Ovary (tissue), 10 donors: ENCODE measurements at places on chromosomes 5 and 9.
A peak's percentile ranks its signal among the peaks of the same experiment; 100 is the strongest.

GRCh38 chr5:175015028-175015685 is 290.8 kb downstream of the MSX2 start:
- no peak for DNase-seq
- H3K36me3 ChIP-seq = no peaks in the 10 kb centered on the region
- H3K27me3 ChIP-seq = no peaks in the 10 kb centered on the region
- H3K4me3 ChIP-seq = no peak overlapping the region
- no peaks in the 10 kb centered on the region for H3K4me1 ChIP-seq

GRCh38 chr5:177449140-177450061 is 2.8 kb downstream of the PRR7 start:
- H3K36me3 ChIP-seq = no peaks in the 10 kb centered on the region
- no peak overlapping the region for H3K4me3 ChIP-seq

DNA sequence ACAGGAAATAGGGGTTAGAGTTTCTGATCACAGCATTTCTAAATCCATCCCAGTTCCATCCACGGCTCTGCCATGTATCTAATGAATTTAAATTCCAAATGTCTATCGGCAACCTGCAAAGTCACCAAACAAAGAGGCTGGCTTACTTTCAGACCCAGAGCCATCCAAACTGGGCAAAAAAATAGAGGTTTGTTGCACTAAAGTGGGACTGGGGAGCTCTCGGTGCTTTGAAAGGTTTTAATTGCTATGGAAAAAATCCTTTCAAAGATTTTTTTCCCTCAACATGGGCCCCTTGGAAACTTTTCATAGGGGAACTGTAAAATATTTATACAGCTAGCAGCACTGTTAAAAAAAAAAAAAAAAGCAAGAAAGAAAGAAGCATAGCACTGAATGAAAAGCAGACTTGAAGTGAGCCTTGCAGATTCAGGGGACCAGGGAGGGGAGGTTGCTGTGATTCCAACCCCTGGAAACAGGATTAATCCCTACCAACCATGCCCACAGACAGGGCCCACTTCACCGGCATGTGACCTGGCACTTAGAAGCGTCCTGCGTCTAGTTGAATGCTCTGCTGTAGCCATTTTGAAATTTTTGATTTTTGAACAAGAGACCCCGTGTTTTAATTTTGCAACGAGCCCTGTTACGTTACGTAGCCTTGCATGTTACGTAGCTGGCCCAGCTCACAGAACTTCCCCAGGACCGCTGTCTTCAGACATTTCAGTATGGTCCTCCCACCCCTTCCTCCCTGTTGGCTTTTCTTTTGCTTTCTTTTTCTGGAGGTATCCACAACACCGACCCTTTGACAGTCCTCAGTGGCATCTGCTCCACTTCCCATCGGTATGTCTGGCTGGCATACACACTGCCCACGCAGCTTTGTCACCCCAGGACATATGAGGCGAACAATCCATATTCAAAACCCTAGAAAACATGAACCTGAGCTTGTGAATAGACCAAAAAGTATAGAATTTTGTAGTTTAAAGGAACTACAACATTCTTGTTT is 105.3 kb upstream of the NFIB start:
- DNase-seq = no peak
- H3K4me1 ChIP-seq = no peaks in the 10 kb centered on the region
- H3K4me3 ChIP-seq = no peak overlapping the region
- no peak overlapping the region for H3K27ac ChIP-seq
- no peaks in the 10 kb centered on the region for H3K36me3 ChIP-seq

- no peak overlapping the region for H3K4me3 ChIP-seq
- no peak overlapping the region for H3K27ac ChIP-seq
- no peaks in the 10 kb centered on the region for H3K36me3 ChIP-seq
- H3K27me3 ChIP-seq = no peaks in the 10 kb centered on the region
- no peak for DNase-seq
Observed at GRCh38 chr5:179143446-179143845, 83.3 kb downstream of the ZNF354C start.

GRCh38 chr5:124193371-124193789 is 553.1 kb downstream of the ZNF608 start:
- no peak overlapping the region for H3K4me3 ChIP-seq
- no peak overlapping the region for H3K27ac ChIP-seq
- no peaks in the 10 kb centered on the region for H3K4me1 ChIP-seq
- H3K36me3 ChIP-seq = no peaks in the 10 kb centered on the region

DNA sequence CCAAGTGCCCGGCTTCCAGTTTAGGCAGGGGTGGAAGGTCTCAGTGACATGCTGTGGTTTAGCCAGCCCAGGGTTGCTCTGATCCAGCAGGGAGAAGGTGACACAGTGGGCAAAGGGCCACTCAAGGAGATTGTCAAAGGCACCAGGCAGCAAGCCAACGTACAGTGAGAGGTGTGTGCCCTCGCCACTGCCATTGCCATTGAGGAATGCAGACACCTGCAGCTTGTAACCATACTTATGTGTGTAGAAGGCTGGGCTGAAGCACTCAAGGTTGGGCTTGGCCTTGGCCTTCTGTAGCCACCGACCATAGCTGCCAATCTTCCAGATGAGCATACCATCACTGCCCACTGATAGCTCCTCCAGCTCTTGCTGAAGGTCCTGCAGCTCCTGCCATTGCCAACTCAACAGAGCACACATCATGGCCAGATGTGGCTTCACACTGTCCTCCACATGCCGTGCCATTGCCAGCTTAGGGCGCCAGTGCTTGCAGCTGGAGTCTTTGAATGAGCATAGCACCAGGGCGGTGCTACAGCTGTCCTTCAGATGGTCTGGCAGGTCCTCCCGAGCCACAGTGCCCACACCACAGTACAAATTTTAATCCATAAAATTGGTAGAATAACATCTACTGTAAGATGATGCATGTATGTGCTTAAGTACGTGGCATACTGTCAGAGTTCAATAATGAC is 59.7 kb upstream of the HMHB1 start:
- no peaks in the 10 kb centered on the region for H3K4me1 ChIP-seq
- no peaks in the 10 kb centered on the region for H3K27me3 ChIP-seq
- no peak overlapping the region for H3K4me3 ChIP-seq
- no peaks in the 10 kb centered on the region for H3K36me3 ChIP-seq

DNA sequence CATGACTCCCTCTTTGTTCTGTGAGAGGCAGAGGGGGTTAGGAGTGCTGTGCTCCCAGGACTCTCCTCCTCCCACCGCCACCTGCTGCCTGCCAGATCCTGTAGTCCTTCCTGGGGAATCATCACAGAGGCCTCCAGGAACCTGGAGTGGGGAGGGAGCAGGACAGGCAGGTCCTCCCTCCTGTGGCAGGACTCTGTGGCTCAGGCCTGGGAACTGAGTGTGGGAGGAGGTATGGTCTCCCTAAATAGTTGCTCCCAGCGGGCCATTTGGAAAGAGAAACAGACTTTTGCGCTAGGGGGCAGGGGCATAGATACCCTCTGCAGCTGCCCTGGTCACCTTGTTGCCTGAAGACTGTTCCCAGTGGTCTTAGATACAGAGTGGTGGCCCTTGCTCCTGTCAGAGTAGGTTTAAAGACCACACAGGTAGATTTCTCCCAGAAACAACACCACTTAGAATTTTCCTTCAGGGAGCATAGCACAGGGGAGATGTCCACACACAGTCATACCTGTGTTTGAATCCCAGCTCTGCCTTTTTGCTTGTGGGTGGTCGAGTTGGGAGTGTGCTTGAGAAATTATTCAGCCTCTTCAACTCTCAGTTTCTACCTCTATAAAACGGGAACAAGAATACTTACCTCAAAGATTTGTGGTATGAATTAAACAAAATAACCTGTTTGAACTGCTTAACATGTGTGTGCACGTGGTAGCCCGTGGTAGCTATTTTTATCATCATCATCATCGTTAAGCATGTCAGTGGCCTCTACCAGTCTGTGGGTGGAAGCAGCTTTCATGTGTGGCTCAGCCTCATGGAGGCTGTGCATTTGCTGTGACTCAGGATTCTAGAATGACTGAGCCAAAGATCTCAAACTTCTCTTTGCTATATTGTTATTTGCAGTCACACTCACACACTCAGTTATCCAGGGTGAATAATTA is 55.8 kb downstream of the SLC22A5 start:
- H3K27ac ChIP-seq = no peak overlapping the region
- H3K36me3 ChIP-seq = no peaks in the 10 kb centered on the region
- H3K4me3 ChIP-seq = no peak overlapping the region
- H3K4me1 ChIP-seq = peaks cover 33% of the 10 kb centered on the region

DNA sequence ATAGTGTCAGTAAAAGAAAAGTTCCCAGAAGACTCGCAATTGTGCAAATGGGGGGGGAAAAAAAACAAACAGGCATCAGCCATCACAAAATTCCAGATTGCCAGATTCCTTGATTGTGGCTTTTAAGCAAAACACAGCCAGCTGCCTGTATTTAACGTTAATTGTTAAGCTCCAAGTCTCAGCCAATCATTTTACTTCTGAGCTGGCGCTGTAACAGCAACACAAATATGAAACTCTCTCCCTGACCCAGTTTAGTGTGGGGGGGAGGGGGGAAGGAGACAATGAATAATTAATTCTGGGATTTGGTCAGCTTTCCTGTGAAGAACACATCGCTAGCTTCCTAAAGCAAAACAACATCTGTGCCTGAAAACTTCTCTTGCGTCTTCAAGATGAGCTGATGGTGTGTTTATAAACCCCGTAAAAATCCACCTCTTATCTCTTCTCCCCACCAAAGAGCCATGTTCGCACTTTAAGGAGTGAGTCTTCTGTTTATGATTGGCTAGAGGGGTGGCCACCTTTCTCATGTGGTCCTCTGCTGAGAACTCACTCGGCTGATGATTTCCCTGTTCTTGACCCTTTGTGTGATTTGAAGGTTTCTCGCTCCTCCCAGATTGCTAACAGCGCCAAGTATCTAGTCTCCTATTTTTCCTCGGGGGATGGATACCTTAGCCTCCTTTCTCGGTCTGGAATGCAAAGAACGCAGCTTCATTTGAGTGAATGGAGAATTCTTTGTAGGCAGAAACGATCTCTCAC is 160.2 kb upstream of the DAPK1 start:
- H3K4me1 ChIP-seq = no peaks in the 10 kb centered on the region
- DNase-seq = peak; percentile 66
- no peaks in the 10 kb centered on the region for H3K27me3 ChIP-seq
- H3K4me3 ChIP-seq = peak overlapping the region; percentile 37
- no peaks in the 10 kb centered on the region for H3K36me3 ChIP-seq
- no peak overlapping the region for H3K27ac ChIP-seq

GRCh38 chr9:94301583-94301982 is 26.9 kb downstream of the NUTM2F start:
- no peaks in the 10 kb centered on the region for H3K36me3 ChIP-seq
- no peaks in the 10 kb centered on the region for H3K27me3 ChIP-seq
- H3K27ac ChIP-seq = no peak overlapping the region
